ENCODE measurements at places on chromosomes 6 and 20. TPM values are rescaled to one million over a fixed set of nuclear protein-coding genes. Genes with fewer than 3 reads are reported as not detected.

DNA sequence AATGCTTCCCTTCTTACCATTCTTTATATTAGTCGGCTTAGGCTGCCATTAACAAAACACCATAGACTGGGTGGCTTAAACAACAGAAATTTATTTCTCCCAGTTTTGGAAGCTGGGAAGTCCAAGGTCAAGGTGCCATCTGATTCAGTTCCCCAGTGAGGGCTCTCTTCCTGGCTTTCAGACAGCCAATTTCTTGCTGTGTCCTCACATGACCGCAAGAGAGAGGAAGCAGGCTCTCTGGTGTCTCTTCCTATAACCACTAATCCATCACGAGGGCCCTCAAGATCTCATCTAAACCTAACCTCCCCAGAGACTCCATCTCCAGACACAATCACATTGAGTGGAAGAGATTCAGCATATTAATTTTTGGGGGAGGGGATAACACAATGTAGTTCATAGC, 193.0 kb upstream of the SGK1 start:
- DNase-seq = no peak

DNA sequence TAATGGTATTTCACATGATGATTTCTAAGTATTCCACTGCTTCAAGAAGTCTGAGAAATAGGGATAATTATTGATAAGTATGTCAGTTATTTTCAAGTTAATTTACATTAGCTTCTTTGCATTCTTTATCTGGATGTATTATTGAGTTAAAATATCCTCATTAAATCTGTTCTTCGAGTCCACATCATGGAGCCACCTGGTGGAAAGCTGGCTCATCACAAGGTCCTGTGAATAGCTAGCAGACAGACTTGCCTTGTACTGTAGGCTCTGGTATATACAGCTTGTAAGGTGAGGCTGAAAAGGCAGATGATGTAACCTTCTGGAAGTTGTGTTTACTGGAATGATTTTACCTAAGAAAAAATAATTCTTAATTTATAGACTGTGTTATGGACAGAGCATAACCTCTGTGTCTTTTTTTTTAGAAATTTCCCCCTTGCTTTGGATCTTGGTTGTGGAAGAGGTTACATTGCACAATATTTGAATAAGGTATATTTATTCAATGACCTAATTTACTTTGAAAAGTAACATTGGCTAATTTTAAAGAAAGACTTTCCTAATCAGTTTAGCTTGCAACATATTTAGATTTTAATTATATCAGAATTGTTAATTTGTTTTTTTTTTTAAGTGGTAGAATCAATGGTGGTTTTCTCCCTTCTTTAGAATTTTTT, 3.5 kb downstream of the NDUFAF5 start:
- peak; percentile 78 for DNase-seq

Gene MAFB
- total RNA-seq = 1.2 TPM

Gene KIAA0408
- 8.2 TPM for total RNA-seq

DNA sequence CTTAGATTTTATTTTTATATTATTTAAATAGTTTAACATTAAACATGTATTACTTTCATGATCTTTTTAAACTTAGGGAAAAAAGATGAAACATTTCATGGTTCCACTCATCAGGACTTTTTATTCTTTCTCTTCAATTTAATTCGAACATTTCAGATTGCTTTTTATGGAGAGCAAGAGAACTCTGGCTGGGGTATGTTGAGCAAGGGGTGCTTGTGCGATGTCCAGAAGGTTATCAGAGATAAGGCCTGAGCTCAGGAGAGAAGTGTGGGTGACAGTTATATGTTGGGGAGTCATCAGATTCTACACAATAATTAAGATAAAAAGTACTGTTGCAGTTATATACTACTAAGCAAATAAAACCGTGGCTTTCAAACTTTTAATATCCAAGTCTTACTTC, 37.5 kb downstream of the FKBP5 start:
- DNase-seq = peak; percentile 33

Gene HTR1E
- total RNA-seq = not detected

Gene PRL
- total RNA-seq = not detected

DNA sequence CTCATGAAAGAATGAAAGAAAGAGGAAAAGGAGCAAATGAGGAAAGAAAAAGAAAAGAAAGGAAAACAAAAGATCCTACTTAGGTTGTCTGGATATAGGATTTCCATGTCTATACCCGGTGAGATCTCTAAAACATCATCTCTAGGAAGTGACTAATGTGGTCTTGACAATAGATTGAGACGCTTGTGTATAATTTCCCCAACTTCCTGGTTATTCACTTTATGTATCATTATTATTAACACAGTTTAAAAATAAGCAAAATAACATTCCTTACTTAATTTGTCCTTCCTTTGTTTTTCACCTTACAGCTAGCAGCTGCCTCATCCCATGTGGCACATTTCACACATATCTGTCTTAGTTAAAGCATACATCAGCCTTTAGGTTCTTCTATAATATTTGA, 27.0 kb downstream of the LAMA4 start:
- no peak for DNase-seq

GRCh38 chr6:40520084-40520483, 67.1 kb downstream of the LRFN2 start:
- DNase-seq = no peak

DNA sequence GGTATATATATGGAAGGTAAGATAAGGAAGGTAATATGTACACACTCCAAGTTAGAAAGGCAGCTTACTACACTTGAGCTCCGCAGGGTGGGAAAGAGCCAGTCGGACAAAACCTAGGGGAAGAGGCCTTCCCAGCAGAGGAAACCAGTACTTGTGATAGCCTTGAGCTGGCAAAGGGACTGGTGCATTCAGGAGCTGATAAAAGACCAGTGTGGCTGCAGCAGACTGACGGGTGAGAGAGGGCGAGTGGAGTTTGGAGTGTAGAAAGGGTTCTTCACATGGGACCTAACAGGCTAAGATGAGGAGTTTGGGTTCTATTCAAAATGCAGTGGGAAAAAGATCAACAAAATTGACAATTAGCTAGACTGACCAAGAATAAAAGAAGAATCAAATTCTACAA, 49.3 kb upstream of the KIF13A start:
- DNase-seq = no peak

Gene OLIG3
- not detected for total RNA-seq

Gene PRSS16
- total RNA-seq = not detected

Gene FAM83B
- not detected for total RNA-seq

DNA sequence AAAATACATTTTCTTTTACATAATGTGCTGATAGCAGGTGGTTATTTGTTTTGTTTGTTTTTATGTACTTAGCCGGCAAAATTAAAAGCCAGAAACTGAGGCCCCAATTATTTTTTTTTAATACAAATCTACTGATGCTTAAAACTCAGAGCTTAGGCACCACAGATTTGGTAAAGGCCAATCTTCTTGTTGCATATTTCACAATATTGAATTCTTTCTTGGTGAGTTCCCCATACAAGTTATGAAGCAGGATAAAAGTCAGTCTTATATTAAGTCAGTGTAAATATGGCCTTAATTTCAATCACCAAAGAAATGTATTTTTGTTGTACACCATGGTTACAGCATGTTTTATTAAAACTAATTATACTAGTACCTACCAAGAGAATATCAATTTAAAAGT, 16.3 kb upstream of the ZDHHC14 start:
- no peak for DNase-seq

DNA sequence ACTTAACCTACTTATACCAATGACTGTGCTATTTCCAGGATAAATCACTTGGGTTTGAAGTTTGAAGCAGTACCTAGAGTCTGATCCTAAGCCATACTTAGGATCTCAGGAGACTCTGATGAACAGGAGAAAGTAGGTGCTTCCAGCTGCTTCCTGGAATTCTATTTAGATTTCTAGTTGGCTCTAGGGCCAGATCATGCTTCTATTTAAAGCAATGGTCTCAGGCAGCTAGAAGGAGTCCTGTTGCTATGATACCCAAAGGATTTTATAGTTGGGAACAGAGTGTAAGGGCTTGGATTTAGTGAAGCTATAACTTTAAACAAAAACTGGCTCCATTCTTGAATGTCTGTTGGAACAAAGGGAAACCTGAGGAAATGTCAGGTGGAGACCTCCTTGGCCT, 52.4 kb upstream of the TINAG start:
- no peak for DNase-seq

GRCh38 chr6:120355822-120356221, 978.5 kb downstream of the TBC1D32 start:
- no peak for DNase-seq

- DNase-seq = no peak
Observed at GRCh38 chr6:46704562-46704961, 16.9 kb downstream of the TDRD6 start.

- DNase-seq = no peak
Observed at GRCh38 chr20:59633656-59634251, 29.4 kb downstream of the PHACTR3 start.

DNA sequence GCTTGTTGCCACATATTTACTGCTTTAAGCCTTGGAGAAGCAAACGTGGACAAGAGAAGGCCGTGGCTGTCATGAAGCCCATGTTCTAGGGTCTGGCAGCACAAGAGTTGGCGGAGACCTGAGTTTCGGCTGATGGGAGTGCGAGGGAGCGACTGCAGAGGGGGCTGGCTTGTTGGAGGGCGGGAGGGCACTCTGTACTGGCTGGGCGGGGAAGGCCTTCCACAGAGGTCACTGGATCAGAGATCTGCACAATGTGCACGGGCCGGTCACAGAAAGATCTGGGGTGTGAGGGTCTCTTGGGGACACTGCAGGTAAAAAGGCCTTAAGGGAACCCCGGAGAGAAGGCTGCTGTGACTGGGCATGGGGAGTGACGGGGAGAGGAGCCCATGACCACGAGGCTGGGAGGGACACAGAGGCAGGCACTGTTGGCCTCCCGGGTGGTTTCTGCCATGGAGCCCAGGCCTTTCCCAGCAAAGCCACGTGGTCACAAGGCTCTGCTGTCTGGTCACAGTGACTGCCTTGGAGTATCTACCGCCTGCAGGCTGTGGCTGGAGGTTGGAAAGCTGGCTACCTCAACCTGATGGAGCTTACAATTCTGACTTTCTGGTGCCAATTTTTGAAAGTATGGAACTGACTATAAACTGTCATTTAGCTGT, 23.8 kb downstream of the FOXC1 start:
- DNase-seq = no peak

GRCh38 chr6:97029552-97029951, 105.0 kb downstream of the KLHL32 start:
- DNase-seq = no peak

Gene IPCEF1
- total RNA-seq = 1.5 TPM

- DNase-seq = no peak
Observed at GRCh38 chr6:9628819-9629218, 786.1 kb downstream of the TFAP2A start.

Gene ZNF318
- 9.3 TPM for total RNA-seq

Gene PDYN
- total RNA-seq = not detected

DNA sequence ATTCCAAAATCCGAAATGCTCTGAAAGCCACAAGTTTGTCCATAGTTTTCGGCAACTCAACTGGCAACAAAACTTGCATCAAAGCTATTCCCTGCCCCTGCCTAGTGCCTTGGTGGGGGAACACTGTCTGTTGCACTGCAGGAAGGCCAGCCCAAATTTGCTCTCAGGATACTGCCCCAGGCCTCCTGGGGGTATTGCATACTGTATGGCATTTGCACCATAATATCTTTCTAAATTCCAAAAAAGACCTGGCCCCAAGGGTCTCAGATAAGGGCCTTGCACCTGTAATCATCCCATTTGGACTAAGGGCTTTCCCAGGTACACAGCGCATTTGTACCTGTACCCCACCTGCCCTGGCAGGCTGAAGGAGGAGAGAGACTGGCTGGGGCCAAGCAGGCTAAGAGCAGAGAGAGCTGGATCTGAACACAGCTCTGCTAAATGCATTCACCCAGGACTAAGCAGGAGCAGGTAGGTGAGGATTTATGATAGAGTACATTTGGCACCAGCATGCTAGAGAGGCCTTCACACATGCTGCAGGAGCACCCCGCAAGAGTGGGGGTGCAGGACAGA, 4.0 kb upstream of the GRM4 start:
- DNase-seq = no peak

Gene CCR6
- not detected for total RNA-seq

- DNase-seq = no peak
Observed at GRCh38 chr6:46207174-46207573, 36.4 kb upstream of the ENPP5 start.

Gene VNN1
- not detected for total RNA-seq

Gene TRIM31
- 0.09 TPM for total RNA-seq

All from activated CD4-positive, alpha-beta T cell treated with anti-CD3 and anti-CD28 coated beads, Interleukin-2, amount 10 ng/mL, durations not matched to agents 24 days and 14 days (primary cell).